Panc1 (cell line): ENCODE measurements at places on chromosomes 13 and 19. TPM values are rescaled to one million over a fixed set of nuclear protein-coding genes. Genes with fewer than 3 reads are reported as not detected.

Gene NTN5
- 0.23 TPM for total RNA-seq

Gene ZFR2
- total RNA-seq, result 0.74 TPM

Gene IFNL1
- 0.57 TPM for total RNA-seq

Gene RYR1
- 34.2 TPM for total RNA-seq

Gene GTPBP3
- total RNA-seq, result 35.3 TPM

Gene ELOF1
- 62.2 TPM for total RNA-seq

Gene CEACAM21
- not detected for total RNA-seq

GRCh38 chr13:107079423-107080049, 511.6 kb upstream of the ARGLU1 start:
- H3K4me3 ChIP-seq, result no peak overlapping the region
- no peaks in the 10 kb centered on the region for H3K36me3 ChIP-seq
- H3K27ac ChIP-seq, result no peak overlapping the region
- no peak for DNase-seq
- no peaks in the 10 kb centered on the region for H3K4me1 ChIP-seq

- H3K36me3 ChIP-seq, result no peaks in the 10 kb centered on the region
- peak overlapping the region; percentile 31 for H3K4me3 ChIP-seq
- no peak for DNase-seq
- H3K27me3 ChIP-seq, result no peaks in the 10 kb centered on the region
- H3K4me1 ChIP-seq, result no peaks in the 10 kb centered on the region
Observed at GRCh38 chr13:112885782-112886268, 83.2 kb upstream of the MCF2L start.

- H3K4me1 ChIP-seq, result no peaks in the 10 kb centered on the region
- no peaks in the 10 kb centered on the region for H3K27me3 ChIP-seq
- DNase-seq, result no peak
- H3K36me3 ChIP-seq, result no peaks in the 10 kb centered on the region
- H3K27ac ChIP-seq, result no peak overlapping the region
- no peak overlapping the region for H3K4me3 ChIP-seq
Observed at GRCh38 chr13:32446220-32446619, 18.3 kb upstream of the N4BP2L1 start.

DNA sequence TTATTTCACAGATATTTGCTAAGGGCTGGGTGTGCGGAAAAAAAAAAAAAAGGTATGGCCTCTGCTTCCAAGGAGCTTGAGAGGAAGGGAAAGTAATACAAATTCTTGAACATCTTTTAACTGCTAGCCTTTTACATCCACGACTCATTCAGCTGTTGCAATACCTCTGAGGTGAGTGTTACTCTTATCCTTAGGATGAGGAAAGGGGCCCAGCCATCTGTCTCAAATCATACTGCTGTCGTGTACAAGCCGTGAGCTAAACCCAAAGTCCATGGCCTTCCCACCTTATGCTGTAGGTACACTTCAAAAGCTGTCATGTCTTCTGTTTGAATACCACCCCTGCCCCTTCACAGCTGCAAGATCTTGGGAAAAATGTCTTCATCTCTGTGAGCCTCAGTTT, 146.8 kb downstream of the KCNRG start:
- no peaks in the 10 kb centered on the region for H3K36me3 ChIP-seq
- H3K27me3 ChIP-seq, result no peaks in the 10 kb centered on the region
- DNase-seq, result no peak

GRCh38 chr13:112849500-112849899, 119.5 kb upstream of the MCF2L start:
- H3K4me1 ChIP-seq, result no peaks in the 10 kb centered on the region
- no peaks in the 10 kb centered on the region for H3K27me3 ChIP-seq
- no peaks in the 10 kb centered on the region for H3K36me3 ChIP-seq
- no peak for DNase-seq
- no peak overlapping the region for H3K27ac ChIP-seq
- no peak overlapping the region for H3K4me3 ChIP-seq

DNA sequence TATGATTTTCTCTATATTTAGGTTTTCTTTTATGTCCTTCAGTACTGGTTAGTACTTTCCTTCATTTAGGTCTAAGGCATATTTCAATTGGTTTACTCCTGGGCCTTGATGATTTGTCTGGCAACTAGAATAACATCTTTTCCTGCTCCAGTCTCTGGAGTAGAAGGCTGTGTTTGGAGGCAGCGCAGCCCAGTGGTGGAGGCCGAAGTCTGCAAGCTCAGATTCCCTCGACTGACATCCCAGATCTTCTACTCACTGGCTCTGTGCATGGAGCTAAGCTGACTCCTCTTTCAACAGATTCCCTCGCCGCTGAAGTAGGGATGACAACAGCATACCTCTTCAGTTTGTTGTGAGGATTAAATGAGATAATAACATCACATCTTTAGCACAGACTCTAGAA, 141.0 kb downstream of the RAP2A start:
- no peak overlapping the region for H3K4me3 ChIP-seq
- no peaks in the 10 kb centered on the region for H3K4me1 ChIP-seq
- no peak overlapping the region for H3K27ac ChIP-seq
- no peaks in the 10 kb centered on the region for H3K36me3 ChIP-seq
- no peaks in the 10 kb centered on the region for H3K27me3 ChIP-seq

GRCh38 chr13:107322228-107322627, 754.3 kb upstream of the ARGLU1 start:
- H3K36me3 ChIP-seq, result no peaks in the 10 kb centered on the region
- H3K4me3 ChIP-seq, result no peak overlapping the region
- no peaks in the 10 kb centered on the region for H3K27me3 ChIP-seq
- H3K27ac ChIP-seq, result no peak overlapping the region

GRCh38 chr13:92727118-92727517, 499.5 kb upstream of the GPC6 start:
- no peaks in the 10 kb centered on the region for H3K36me3 ChIP-seq
- DNase-seq, result no peak
- no peaks in the 10 kb centered on the region for H3K4me1 ChIP-seq
- no peaks in the 10 kb centered on the region for H3K27me3 ChIP-seq
- no peak overlapping the region for H3K4me3 ChIP-seq
- H3K27ac ChIP-seq, result no peak overlapping the region

DNA sequence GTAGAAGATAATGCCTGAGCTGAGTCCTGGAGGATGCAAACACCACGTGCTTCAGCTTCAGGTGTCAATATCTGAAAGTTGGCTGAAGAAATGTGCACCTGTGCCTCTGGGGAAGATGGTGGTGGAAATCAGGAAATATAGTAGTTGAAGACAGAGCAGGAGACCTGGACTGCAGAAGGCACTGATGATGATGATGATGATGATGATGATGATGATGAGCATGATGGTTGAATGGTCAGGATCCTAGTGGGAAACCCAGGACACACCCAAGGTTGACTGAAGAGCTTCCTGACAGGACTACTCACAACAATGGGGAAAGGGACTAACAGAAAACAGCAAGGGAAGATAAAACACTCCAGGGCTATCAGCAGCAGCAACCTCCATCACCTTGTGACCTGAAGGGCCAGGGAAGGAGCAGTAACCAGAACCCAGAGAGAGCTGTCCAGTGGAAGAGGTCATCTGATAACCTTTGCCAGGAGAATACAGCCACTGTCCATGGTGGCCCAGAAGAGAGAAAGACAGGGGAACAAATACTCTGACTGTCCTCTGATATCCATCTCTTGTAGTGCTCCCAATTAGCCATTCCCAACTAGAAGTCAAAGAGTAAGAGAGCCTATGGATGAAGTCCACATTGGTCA, 170.3 kb downstream of the TSHZ3 start:
- H3K4me3 ChIP-seq, result no peak overlapping the region
- H3K4me1 ChIP-seq, result no peaks in the 10 kb centered on the region
- H3K27me3 ChIP-seq, result no peaks in the 10 kb centered on the region
- no peaks in the 10 kb centered on the region for H3K36me3 ChIP-seq
- no peak overlapping the region for H3K27ac ChIP-seq

DNA sequence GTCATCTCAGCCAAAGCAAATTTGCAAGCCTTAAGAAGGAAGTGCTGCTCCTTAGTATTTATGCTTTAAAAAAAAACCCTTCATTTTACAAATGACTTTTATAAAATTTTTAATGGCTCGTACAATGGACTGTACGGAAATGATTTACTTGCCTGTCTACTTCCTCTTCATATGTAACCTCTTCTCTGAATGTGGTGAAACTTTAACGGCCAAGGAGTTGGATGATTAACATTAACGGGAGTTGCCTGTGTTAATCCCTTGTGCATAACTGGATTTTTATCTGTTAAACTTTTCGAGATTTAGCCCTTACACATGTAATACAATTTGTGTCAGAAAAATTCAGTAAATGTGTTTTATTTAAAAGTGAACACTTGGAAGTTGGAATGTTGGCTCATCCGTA, 429.4 kb downstream of the TBC1D4 start:
- no peaks in the 10 kb centered on the region for H3K36me3 ChIP-seq
- H3K27me3 ChIP-seq, result no peaks in the 10 kb centered on the region
- no peak overlapping the region for H3K4me3 ChIP-seq
- H3K27ac ChIP-seq, result no peak overlapping the region
- DNase-seq, result no peak
- H3K4me1 ChIP-seq, result no peaks in the 10 kb centered on the region
